ENCODE measurements at places on chromosomes 6 and 20. TPM values are rescaled to one million over a fixed set of nuclear protein-coding genes. Genes with fewer than 3 reads are reported as not detected.

The MAS1 gene
- total RNA-seq: not detected

The ZC2HC1B gene
- total RNA-seq: not detected

The WFDC5 gene
- total RNA-seq: not detected

The RSPO4 gene
- not detected for total RNA-seq

The FAM209B gene
- total RNA-seq: not detected

The RREB1 gene
- 6.6 TPM for total RNA-seq

The EIF6 gene
- 258 TPM for total RNA-seq

The PTPRT gene
- not detected for total RNA-seq
